Activated CD4-positive, alpha-beta memory T cell treated with anti-CD3 and anti-CD28 coated beads, Interleukin-2, amount 10 ng/mL, durations not matched to agents 7 days and 5 days (primary cell): ENCODE measurements at places on chromosomes 2 and 18. TPM values are rescaled to one million over a fixed set of nuclear protein-coding genes. Genes with fewer than 3 reads are reported as not detected.

Gene RAX
- not detected for total RNA-seq

Gene FOXI3
- total RNA-seq = not detected

Gene PER2
- 9.2 TPM for total RNA-seq

Gene EML6
- total RNA-seq = 1.8 TPM

Gene STPG4
- not detected for total RNA-seq

Gene CD226
- 102 TPM for total RNA-seq

Gene ARHGAP28
- not detected for total RNA-seq

Gene MALL
- total RNA-seq = not detected

Gene TUBA4B
- not detected for total RNA-seq

Gene PLEK
- total RNA-seq = 9.5 TPM

Gene ZNF2
- total RNA-seq = 3.5 TPM

Gene TXNDC2
- total RNA-seq = not detected

Gene ELOA2
- not detected for total RNA-seq

Gene CLK1
- 164 TPM for total RNA-seq
